ENCODE measurements at places on chromosomes 6 and 20. TPM values are rescaled to one million over a fixed set of nuclear protein-coding genes. Genes with fewer than 3 reads are reported as not detected.
A peak's percentile ranks its signal among the peaks of the same experiment; 100 is the strongest.

DNA sequence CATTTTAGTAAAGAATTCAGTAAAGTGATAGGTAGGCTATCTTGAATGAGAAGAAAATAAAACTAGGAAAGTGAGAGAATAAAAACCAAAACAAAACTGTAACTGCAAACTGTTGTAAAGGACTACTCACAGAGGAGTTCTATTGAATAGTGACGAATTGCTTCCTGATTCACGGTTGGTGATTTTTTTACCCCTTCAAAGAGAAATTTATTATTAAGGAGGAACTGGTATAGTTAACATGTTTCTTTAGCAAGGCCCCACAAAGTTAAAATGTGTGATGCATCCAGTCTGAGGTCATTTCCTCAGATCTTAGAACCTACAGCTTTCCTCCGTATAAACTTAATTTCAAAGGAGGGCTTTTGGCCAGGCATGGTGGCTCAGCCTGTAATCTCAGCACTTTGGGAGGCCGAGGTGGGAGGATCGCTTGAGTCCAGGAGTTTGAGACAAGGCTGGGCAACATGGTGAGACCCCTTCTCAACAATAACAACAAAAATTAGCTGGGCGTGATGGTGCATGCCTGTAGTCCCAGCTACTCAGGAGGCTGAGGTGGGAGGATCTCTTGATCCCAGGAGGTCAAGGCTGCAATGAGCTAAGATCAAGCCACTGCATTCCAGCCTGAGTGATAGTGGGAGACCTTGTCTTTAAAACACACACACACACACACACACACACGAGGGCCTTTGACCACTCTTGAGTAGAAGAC lies 8.3 kb downstream of the PRDM1 start:
- H3K4me3 ChIP-seq, result no peak overlapping the region
- H3K4me1 ChIP-seq, result peaks cover 3% of the 10 kb centered on the region
- DNase-seq, result no peak
- H3K36me3 ChIP-seq, result no peaks in the 10 kb centered on the region

GRCh38 chr6:85551264-85551663 lies 42.4 kb downstream of the SNX14 start:
- peaks cover 5% of the 10 kb centered on the region for H3K36me3 ChIP-seq
- H3K27ac ChIP-seq, result no peak overlapping the region
- no peaks in the 10 kb centered on the region for H3K27me3 ChIP-seq
- no peak for DNase-seq
- H3K4me3 ChIP-seq, result no peak overlapping the region

GRCh38 chr6:15431762-15432483 lies 186.1 kb downstream of the JARID2 start:
- H3K27me3 ChIP-seq, result no peaks in the 10 kb centered on the region
- peaks cover 6% of the 10 kb centered on the region for H3K4me1 ChIP-seq

GRCh38 chr6:139927236-139927635 lies 552.8 kb upstream of the CITED2 start:
- no peak overlapping the region for H3K27ac ChIP-seq
- H3K27me3 ChIP-seq, result no peaks in the 10 kb centered on the region
- DNase-seq, result peak; percentile 96
- H3K4me3 ChIP-seq, result no peak overlapping the region
- peaks cover 10% of the 10 kb centered on the region for H3K4me1 ChIP-seq

GRCh38 chr6:168711049-168711640 lies 270.2 kb downstream of the SMOC2 start:
- H3K4me3 ChIP-seq, result no peak overlapping the region
- no peak overlapping the region for H3K27ac ChIP-seq
- no peaks in the 10 kb centered on the region for H3K36me3 ChIP-seq
- DNase-seq, result no peak

Gene FABP7
- total RNA-seq, result not detected

GRCh38 chr6:155154158-155154830 lies 109.5 kb upstream of the CLDN20 start:
- no peaks in the 10 kb centered on the region for H3K27me3 ChIP-seq
- no peaks in the 10 kb centered on the region for H3K36me3 ChIP-seq
- peak overlapping the region; percentile 94 for H3K27ac ChIP-seq
- peaks cover 14% of the 10 kb centered on the region for H3K4me1 ChIP-seq

Measured in fibroblast of lung (primary cell).